ENCODE measurements at places on chromosomes 11 and 22.

DNA sequence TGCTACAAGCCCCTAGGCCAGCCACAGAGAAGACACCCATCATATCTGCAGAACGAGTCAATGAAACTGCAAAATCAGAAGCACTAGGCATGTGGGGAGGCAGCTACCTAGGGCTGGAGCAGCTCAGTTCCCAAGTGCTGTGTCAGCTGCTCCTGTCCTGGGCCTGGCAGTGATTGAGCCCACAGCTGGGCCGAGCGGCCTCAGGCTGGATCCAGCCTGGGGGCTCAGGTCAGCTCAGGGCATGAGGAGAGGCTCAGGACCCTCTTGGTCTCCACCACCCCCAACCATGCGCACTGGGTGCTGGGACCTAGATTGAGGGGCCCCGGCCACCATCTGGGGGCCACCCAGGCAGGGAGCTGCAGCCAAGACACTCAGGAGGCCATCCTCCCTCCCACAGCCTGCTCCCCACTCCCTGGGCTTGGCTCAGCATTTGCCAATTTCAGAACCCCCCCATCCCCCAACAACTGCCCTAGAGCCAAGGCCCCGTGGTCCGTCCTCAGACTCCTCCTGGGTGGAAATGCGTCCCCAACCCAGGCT lies 2.4 kb upstream of the TNNT3 start:
- ATAC-seq: no peak

- ATAC-seq: no peak
Measured at GRCh38 chr11:82732348-82732733, 1.3 kb downstream of the FAM181B start.

GRCh38 chr11:77784572-77784971 lies 36.0 kb downstream of the RSF1 start:
- ATAC-seq: no peak

GRCh38 chr11:17853280-17853679 lies 118.7 kb downstream of the KCNC1 start:
- ATAC-seq: no peak

All from gastroesophageal sphincter (tissue), 4 donors.